ENCODE measurements at places on chromosomes 16 and 17.
A peak's percentile ranks its signal among the peaks of the same experiment; 100 is the strongest.

DNA sequence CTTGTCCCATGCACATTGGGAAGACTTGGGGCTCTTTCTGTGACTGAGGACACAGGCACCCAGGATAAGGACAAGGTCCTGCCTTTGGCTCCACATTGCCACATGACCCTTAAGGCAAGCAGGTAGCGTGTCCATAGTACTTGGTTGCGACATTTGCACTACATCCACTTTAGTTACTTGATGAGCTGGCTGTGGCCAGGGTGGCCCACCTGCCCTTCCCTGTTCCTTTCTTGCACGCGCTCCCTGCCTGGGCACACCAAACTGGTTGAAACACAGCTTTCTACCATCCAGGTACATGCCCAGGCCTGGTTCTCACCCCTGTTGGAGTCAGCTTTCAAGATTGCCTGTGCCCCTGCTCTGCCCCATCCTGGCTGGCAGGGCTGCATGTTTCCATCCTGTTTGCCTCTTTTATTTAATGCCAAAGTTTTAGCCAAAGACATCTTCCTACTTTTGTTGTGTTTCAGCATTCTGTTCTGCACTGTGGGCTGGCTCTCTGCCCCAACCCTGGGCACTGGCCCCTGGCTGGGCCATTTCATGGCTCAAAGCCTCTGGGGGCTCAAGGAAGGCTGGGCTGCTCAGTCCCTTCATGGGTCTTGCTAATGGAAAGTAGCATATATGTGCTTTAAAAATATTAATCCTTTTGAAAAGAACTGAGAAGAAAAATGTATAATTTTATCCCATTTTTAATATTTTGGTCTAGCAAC lies 3.2 kb downstream of the B3GNT9 start:
- no peak for DNase-seq

- no peak for DNase-seq
Measured at GRCh38 chr17:64216000-64216337, 47.1 kb downstream of the TEX2 start.

DNA sequence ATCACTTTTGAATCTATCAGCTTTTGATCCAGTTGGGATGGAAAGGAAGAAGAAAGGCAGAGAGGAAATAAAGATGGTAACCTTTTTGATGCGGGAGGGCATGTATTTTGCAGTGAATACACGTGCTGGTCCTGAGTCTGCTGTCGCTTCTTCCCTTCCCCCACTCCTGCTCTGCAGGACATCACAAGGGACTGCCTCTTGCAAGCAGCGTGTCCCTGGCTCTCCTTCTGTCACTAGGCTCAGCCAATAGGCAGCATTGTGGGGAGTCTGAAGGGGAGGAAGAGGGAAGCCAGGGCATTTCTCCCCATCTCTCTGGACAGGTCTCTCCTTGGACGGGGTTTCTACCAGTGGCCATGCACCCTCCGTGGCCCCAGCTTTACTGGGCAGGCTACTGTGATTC lies 15.7 kb upstream of the WFDC1 start:
- DNase-seq, result no peak

- peak; percentile 13 for DNase-seq
Measured at GRCh38 chr17:73646409-73647300, 2.4 kb upstream of the SDK2 start.

DNA sequence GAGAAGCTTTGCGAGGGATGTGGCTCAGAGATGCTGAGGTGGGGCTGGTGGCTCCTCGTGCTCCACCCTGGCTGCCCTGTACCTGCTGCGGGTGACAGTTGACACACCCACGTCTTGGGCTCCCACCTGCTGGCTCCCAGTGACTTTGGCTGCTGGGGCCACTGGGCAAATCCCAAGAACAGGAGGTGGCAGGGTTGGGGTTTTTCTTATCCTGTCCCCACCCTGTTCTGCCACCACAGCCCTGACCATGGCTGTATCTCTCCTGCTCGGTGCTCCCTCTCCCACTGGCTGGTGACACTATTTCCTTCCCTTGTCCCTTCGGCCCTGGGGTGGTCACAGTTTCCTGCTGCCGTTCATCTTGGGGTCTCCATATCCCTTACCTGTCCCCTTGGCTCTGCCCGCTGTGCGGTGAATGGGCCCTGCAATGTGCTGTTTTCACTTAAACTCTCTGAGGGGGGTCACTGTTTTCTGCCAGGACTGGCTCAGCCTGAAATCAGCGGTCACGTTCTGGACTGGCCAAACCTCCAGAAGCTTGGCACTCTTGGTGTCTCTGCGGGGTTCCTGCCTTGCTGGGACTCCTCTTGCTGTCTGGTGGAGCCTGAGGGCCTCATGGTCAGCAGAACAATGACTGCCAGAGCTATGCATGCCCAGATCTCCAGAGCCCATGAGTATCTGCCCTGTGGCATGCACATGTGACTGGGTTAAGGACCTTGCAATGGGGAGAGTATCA lies 144.2 kb downstream of the IRF8 start:
- DNase-seq, result no peak

GRCh38 chr17:79144133-79144532 lies 69.5 kb downstream of the ENGASE start:
- no peak for DNase-seq

- no peak for DNase-seq
Measured at GRCh38 chr17:77070888-77071279, 69.9 kb upstream of the SEC14L1 start.

Data from stomach (tissue), 19 donors.